NAMALWA (cell line): ENCODE measurements at places on chromosomes 12 and 14.

GRCh38 chr12:88433997-88434703, 146.1 kb downstream of the KITLG start:
- DNase-seq, result no peak

- DNase-seq, result no peak
These were observed 58.4 kb downstream of the SLC25A21 start for GRCh38 chr14:37114002-37114401.

- DNase-seq, result no peak
These were observed 1.9 kb upstream of the MMP17 start for GRCh38 chr12:131826097-131826928.

DNA sequence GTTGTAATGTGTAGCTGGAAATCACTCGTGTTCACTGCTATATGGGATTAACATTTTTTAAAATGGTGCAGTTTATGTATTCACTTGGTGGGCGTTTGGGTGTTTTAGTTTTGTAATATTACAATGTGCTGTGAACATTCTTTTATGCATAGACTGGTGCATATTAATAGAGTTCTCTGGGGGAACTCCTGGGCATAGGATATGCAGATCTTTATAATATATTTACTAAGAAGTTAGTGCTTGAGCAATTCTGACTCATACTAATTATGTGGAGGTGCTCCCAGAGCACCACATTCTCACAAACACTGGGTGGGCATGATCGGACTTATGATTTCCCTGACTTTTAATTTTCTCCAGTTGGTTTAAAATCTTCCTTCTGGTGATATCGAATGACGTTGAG, 342.3 kb downstream of the PDZRN4 start:
- DNase-seq, result no peak

DNA sequence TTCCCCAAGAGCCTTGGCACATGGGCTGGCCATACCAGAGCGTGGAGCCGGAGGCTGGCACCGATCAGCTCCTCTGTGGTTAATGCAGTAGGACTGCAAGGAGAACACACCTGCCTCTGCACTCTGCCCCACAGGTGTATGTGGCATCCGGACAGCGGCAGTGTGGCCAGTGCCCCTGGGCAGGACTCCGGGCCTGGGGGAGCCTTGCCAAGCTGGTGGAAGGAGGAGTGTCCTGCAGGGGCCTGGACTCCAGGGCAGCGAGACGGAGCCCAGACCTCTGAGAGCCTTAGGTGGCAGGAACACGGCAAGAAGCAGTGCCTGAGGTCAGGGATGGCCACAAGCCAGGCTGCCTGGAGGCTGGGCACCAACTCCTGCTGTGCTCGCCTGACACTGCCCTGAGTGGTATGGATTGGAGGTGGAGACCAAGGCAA, 5.3 kb upstream of the BEGAIN start:
- no peak for DNase-seq

GRCh38 chr14:75361751-75362433, 65.9 kb upstream of the JDP2 start:
- no peak for DNase-seq

DNA sequence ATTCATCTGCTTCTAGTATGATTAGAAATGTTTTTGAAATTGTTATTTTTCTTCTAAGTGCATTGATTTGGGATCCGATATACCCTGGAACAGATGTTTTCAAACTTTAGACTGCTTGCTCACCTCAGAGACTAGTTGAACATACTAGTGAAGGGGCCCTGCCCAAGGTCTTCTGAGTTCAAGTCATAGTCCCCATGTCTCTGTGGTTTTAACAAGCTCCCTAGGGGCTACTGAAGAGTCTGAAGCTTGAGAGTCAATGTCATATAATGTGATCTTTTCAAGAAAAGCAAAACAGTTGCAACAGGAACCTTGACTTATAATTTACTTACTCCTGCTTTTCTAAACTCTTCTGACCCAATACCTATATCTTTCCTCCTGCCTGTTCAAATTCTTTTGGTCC, 7.5 kb upstream of the UBE2N start:
- peak; percentile 58 for DNase-seq

DNA sequence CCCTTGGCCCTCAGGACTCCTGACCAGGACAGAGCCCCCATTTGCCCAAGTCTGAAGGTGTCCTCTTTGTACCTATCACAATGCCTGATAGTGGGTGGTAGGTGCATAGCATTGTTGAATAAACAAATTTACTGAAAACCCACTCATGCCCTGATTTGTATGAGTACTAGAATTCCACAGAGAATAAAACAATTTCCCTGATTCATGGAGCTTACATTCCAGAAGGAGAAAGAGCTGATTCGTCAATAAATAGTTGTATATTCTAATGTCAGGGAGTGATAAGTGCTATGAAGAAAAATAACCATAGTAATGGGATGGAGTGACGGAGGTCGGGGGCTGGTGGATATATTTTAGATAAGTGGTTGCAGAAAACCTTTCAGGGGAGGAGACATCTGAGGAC, 117.0 kb downstream of the SRGAP1 start:
- DNase-seq, result no peak

- no peak for DNase-seq
These were observed 464.9 kb downstream of the PRKD1 start for GRCh38 chr14:29462772-29463171.
